ENCODE measurements at places on chromosomes 4 and X.
A peak's percentile ranks its signal among the peaks of the same experiment; 100 is the strongest.

DNA sequence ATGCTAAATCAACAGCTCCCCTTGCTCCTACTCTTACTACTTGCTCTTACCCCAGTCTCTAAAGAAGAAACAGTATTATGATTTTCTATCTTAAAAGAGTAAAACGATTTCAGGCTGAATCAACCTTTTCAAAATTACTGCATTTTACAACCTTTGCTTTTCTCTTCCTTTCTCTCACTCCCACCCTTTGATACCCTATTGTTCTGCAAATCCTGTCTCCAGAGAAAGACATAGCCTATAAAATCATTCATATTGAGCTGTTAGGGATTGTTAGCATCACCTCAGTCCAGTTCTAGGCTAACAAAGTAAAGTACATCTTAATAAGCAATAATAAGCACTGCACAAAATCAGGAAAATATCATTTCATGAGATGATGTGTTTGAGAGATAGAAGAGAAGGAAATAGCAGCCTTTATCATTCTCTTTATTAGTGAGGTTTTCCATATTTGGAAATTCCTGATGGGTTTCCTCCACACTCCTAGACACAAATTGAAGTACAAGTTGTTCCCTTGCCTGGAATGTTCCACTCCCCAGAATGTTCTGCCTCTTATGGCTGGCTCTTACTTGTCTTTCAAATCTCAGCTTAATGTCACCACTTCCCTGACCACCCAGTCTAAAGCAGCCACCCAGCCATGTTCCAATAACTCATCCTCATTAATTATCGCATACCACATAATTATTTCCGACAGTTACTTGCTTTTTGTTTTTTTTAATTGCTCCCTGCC, 219.7 kb downstream of the PALLD start:
- no peak for DNase-seq

GRCh38 chr4:20305976-20306375, 54.3 kb downstream of the SLIT2 start:
- no peak for DNase-seq

DNA sequence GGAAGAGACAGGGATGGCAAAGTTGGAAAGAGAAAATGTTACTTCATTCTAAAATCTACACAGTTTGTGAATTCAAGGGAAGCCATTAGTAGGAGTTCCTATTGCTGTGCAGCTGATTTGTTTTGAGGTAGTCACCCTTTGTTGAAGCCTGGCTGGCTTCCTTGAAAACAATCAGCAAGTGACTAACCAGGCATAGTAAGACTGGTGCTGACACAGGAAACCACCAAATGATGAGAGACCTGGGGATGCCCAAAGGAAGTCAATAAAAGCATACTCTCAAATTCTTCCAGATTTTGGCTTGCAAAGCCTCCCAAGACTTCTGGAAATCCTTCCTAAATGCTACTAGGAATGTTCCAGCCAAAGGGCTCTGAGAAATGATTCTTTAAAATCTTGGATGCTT, 23.9 kb upstream of the PRDM8 start:
- DNase-seq = peak; percentile 91

GRCh38 chr4:1395941-1396805, 10.1 kb downstream of the NKX1-1 start:
- DNase-seq = no peak

DNA sequence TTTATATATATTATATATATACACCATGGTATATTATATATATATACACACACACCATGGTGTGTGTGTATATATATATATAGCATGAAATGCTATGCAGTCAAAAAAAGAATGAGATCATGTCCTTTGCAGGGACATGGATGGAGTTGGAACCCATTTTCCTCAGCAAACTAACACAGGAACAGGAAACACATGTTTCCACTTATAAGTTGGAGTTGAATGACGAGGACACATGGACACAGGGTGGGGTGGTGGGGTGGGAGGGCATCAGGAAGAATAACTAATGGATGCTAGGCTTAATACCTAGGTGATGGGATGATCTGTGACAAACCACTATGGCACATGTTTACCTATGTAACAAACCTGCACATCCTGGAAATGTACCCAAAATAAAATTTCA, 293.6 kb upstream of the NDST3 start:
- DNase-seq = no peak

DNA sequence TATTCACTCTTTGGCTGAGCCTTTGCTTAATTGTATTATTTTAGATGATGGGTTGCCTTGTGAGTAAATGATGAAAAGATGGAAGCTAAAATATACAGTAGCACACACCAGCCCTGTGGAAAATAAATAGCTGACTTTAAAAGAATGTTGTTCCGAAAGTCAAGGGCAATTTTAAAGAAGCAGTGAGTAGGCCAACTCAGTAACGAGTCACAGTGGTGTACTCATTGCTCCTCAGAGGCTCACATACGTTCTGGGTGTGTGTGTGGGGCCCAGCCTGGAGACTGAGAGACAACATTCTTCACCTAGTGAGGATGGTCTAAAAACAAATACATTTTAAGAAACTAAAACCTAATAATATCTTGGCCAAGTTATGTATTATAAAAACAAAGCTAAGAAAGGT, 640.3 kb downstream of the TRIML1 start:
- DNase-seq = no peak

GRCh38 chrX:107448998-107449835, at the start of gene FRMPD3:
TSS of gene FRMPD3 (plus strand) at chrX:107449652. CDS start at chrX:107526589, 76,937 bp downstream.
- no peak for DNase-seq

DNA sequence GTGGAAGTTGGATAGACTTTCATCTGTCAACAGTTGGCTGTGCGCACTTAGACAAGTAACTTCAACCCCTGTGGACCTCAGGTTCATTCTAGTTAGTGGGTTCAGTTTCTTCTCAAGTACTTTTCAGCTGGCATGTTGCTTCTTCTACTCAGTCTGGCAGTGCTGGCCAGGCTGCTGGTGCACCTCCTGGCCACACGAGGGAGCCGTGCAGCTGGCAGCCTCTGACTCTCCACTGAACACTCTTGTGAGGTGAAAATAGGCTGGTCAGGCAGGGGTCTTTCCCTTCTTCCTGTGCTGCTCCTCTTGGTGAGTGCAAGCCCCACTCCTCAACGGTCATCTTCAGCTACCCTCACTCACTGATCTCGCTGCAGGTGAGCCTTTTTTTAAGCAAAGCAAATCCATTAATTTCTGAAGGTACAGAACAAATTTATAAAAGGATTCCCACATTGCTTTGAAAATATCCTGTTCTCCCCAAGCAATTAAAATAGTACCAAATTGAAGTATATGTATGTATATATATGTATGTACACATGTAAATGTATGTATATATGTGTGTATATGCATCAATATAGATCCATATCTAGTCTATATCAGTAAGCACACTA, 30.6 kb downstream of the LONRF3 start:
- DNase-seq = peak; percentile 38

DNA sequence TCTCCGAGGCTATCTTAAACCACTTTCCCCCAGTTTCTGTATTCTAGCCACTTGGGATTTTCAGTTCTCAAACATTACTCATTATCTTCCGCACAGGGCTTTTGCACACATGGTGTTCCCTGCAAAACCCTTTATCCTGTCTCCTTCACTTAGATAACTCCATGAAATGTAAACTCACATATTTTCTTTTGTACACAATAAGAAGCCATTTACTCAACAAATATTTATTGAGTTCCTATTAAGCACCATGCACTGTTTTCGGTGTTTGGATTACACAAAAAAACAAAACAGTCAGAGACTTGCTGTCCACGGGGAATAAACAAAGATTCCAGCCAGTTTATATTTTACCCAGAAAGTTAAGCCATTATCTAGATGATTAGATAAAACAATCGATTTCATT, 42.5 kb upstream of the UNC5C start:
- no peak for DNase-seq

DNA sequence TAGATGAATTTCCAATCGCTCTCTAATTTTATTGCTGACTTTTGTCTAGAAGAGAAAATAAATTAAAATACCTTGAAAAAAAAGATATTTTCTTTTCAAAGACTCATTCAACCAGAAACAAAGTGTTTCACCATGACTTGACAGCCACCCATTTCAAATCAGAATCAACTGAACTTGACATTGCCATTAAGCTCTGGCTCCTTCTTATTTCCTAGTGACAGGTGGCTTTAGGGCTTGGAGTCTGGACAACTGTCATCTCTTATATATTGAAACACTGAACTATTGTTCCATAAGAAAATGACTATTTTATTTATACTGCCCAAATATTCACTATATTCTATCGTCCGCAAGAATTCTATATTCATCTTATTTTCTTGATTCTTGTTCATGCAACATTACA, 229.2 kb downstream of the SLC39A8 start:
- DNase-seq = no peak

- DNase-seq = no peak
These were observed 9.3 kb downstream of the FGFBP2 start for GRCh38 chr4:15953625-15954024.
